ENCODE measurements at places on chromosomes 12 and 14.

- DNase-seq: no peak
These were observed 6.3 kb downstream of the CAND1 start for GRCh38 chr12:67275380-67275913.

GRCh38 chr12:113332688-113333417 is 2.1 kb downstream of the SLC8B1 start:
- DNase-seq: no peak

GRCh38 chr12:7806863-7807487 is 17.8 kb downstream of the NANOG start:
- DNase-seq: peak; percentile 71

DNA sequence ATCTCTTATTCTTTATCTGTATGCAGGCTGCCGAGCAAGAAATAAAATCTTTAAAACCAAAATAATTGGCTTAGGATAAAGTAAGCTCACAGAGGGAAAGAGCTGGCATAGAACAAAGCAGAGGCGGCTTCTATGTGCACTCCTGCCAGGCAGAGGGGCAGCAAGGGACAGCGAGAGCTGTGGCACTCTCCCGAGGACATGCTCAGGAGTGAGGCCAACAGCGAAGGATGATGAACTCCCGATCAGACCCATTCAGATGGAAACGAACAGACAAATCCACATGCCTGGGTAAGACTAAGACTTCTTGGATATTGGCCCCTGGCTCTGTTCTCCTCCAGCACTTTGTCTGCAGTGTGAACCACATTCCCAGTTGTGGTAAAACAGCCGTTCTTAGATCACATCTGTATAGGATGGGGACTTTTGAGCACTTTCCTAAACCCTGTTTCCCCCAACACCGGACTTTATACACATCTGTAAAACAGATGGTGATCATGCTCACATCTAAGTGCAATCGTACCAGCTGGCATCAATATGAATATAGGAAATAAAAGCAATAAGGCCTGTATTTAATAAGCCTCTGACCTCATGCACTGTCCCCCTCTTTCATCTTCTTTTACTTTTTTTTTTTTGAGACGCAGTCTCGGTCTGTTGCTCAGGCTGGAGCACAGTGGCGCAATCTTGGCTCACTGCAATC is 134.1 kb downstream of the PPM1H start:
- DNase-seq: no peak

GRCh38 chr14:44428231-44428945 is 78.7 kb downstream of the FSCB start:
- DNase-seq: no peak

GRCh38 chr12:71237128-71237527 is 79.3 kb upstream of the TSPAN8 start:
- DNase-seq: no peak

Measured in CD8-positive, alpha-beta T cell (primary cell).